ENCODE measurements at places on chromosomes 7 and 10.
A peak's percentile ranks its signal among the peaks of the same experiment; 100 is the strongest.

DNA sequence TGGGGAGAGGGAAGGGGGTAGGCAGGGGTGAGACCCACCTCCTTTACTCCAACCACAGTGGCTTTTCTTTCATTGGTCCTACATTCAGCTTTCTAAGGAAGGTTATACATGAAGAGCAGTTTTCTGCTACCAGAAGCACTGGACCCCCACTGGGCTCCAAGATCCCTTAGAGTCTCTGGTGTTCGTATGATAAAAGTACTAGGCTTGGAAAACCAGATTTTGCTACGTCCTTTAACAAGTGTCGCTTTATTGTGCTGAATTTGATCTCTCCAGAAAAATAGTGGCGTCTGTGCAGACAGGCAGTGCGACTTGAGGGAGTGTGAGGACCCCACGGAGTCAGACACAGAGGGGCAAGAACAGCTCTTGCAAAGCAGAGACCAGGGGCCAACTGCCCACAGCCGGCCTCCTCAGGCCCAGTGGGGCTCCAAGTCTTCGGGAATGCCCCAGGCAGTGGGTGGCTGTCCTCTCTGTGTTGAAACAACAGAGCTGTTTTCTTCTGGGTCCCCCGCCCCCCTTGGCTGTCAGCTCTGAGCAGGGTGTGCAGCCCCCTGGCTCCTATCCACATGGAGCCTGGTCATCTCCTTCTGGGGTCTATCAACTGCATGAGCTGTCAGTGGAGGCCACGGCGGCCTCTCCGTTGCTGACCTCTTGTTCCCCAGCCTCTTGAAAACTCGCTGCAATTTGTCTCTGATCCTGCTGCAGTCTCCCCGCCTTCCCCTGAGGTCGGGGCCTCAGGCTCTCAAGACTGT is 333.2 kb downstream of the RPS24 start:
- DNase-seq: no peak

- DNase-seq: peak; percentile 48
Measured at GRCh38 chr10:70758757-70759514, 26.2 kb downstream of the TBATA start.

DNA sequence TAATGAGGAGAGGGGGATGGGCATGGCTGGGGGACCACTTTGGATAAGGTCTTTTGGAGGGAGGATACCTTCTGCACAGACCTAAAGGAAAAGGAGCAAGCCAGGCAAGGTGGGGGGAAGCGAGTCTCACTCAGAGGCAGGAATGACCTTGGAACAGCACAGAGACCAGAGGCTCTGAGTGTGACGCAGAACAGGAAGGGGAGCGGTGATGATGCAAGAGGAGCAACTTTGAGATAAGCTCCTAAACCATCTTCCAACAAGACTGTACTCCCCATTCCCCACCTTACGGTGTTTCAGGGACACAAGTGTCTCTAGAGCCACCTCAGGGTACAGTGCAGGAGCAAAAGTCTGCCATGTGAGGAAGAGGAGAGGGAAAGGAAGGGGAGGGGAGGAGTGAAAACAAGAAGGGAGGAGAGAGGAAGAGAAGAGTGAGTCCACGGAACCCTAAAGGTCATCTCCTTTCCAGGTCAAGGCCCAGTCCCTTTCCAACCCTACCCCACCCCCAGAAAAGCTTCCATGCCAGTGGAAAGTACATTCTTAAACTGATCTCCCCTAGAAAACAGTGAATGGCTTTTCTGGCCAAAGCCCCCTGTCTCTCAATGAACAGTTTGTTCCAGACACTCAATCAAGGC is 54.1 kb downstream of the JAZF1 start:
- no peak for DNase-seq

DNA sequence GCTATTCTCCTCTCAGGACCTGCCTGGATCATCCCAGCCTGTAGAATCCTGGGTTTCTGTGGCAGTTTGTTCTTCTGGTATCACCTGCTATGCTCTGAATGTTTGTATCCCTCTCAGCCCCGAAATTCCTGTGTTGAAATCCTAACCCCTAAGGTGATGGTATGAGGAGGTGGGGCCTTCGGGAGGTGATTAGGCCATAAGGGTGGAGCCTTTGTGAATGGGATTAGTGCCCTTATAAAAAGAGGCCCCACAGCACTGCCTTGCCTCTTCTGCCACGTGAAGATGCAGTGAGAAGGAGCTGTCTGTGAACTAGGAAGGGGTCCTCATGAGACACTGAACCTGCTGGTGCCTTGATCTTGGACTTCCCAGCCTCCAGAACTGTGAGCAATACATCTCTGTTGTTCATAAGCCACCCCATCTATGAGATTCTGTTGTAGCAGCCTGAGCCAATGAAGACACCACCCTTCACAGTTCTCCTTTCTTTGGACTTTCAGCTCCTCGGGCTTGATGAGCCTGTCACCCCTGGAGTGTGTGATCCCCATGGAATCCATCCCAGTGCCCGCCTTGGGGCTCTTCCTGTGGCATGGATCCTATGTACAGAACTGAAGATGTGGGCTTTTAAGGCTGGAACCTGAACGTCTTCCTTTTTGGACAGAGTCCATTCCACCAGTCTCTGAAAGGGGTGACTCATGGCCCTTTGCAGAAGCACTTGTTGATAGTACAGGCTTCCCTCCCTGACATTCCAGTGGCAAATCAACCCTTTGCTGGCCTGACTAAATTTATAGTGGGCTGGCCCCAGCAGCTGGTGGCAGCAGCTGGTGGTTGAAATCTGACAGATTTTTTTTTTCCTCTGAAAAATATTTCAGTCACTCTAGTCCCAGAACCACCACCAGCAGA is 138.0 kb downstream of the TACC2 start:
- DNase-seq: no peak

- no peak for DNase-seq
Measured at GRCh38 chr10:103926722-103927319, 8.8 kb upstream of the STN1 start.

DNA sequence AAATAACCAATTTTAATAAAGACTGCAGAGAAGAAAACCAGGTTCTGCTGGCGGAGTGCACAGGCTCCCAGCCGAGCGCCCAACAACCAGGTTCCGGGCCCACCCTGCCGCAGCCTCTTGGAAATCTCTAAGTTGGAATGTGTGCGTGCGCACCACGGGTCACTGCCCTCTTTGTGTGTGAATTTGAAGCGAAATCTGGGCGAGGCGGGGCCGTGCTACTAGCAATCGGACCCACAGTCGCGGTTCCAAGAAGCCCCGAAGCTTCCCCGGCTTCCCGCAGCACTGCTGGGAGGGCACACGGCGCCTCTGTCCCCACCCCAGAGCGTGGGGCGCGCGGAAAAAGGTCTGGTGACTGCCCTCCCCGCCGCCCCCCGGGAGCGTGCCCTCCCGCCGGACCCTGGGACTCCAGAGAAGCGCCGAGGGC is 666 bp upstream of the MAP3K8 start:
- DNase-seq: peak; percentile 10

GRCh38 chr7:74343281-74344131 is 54.3 kb downstream of the CLIP2 start:
- no peak for DNase-seq

GRCh38 chr7:30703756-30704155 is 21.5 kb upstream of the CRHR2 start:
- DNase-seq: no peak

DNA sequence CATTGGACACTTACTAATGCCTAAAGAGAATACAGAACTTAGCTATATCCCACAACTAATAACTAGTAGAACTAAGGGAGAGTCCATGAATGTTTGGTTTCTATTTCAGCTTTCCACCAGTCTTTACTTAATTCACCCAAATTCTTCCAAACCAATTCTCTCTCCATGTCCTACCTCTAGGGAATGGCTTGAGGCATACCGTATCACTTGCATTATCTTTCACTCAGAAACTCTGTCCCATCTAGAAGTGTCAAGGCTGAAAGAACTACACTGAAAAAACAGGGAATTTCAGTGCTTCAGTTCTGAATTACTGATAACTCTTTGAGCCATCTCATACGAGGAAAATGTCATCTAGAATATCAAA is 758 bp downstream of the TMEM168 start:
- no peak for DNase-seq

- DNase-seq: no peak
Measured at GRCh38 chr7:25907731-25908130, 244.3 kb upstream of the NFE2L3 start.

- no peak for DNase-seq
Measured at GRCh38 chr10:131655101-131655849, 245.5 kb upstream of the PPP2R2D start.

DNA sequence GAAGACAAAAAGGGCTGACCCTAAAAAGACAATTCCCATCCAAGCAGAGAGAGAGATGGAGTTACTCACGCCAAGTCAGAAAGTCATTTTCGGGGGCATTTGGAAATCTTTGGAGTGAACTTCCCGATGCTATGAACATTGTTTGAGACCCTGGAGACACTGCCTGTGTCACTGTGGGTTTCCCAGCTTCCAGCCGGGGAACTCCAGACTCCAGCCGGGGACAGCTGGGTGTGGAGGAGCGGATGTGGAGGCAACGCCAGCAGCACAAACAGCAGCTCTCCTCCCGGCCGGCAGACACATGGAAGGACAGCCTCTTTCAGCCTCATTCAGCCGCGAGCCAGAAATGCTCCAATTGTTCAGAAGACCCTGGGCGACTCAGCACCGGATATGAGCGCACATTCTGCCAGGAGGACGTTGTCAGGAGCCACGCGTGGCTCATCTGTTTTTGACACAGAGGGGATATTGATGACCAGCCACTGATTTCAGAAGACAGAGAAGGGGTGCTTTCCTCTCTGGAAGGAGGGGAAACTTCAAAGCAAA is 97.6 kb downstream of the PRPF18 start:
- DNase-seq: no peak

All from central memory CD4-positive, alpha-beta T cell (primary cell).